ENCODE measurements at places on chromosomes 5 and 9.

DNA sequence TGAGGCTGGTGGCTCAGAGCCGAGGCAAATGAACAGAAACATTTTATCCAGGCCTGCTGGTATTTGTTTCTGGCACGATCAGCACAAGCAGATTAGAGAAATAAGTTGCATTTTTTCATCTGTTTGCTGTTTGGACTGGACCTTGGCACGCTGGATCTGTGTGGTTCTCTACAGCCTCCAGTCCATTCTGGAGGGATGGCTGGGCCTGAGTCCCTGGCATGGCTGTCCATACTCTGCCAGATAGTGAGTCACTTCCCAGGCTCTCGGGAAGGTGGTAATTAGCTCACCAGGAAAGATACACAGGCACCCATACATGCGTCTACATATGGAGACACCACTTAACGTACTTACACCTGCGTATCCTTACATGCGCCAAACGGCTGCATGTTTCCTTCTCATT is 78.6 kb downstream of the SPRY4 start:
- no peak for DNase-seq

- DNase-seq, result no peak
These were observed 74.6 kb upstream of the PLPP1 start for GRCh38 chr5:55609413-55609812.

- DNase-seq, result no peak
These were observed 52.1 kb downstream of the CTNND2 start for GRCh38 chr5:11851965-11852716.

DNA sequence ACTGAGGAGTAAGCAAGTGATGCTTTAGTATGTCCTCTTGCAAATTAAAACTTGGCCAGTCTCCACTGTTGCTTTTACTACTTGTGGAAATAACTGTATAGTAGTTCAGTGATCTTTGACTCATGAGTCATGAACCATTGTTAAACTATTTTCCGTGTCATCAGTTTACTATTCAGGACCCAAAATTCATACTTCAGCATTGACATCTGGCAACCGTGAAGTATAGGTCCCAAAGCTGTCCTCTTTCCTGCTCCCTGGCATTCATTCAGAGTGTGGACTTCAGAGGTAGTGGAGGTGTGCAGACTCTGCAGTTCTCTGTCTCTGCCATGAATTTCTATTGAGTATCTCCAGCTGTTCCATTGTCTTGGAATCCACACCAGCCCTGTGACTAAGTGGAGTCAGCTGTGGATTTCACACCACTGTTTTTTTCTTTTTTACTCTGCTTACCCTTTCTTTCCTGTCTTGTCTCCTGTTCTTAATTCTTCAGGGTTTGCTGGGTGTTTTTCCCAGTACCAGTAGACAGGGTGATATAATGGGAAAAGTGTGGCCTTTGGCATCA is 7.5 kb downstream of the TDRD7 start:
- DNase-seq, result no peak

DNA sequence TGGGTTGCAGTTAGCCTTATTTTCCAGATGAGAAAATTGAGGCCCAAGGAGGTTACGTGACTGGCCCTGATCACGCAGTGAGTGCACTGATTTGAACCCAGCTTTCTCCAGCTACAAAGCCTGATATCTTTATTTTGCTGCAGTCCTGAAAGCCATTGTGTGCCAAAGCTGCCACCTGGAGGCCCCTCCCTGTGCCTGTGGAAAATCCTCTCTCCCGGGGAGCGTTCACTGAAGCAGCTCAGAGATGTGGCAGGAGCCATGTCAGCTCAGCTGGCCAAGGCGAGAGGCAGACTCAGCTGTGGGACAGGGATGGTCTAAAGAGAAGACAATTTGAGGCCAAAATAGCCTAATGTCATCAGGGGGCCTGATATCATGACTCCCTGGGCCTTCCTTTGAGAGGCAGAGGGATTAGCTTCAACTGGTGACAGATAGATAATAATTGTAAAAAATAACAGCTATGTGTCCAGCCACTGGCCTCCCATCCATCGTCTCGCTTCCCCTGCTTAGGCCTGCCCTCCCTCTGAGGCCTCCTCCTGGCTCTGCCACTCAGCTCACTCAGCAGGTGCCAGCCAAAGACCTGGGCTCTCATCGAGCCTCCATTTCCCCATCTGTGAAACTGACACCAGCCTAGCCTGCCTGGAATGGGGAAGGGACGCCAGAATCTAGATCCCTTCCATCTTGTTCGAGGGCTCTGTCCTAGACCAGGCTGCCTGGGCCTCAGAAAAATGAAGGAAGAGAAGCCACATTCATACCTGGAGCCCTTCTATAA is 74.3 kb upstream of the GGTA1 start:
- DNase-seq, result no peak

GRCh38 chr5:151534350-151534749 is 56.8 kb downstream of the FAT2 start:
- no peak for DNase-seq

- DNase-seq, result no peak
These were observed 103.7 kb downstream of the ARHGAP26 start for GRCh38 chr5:142873831-142874230.

DNA sequence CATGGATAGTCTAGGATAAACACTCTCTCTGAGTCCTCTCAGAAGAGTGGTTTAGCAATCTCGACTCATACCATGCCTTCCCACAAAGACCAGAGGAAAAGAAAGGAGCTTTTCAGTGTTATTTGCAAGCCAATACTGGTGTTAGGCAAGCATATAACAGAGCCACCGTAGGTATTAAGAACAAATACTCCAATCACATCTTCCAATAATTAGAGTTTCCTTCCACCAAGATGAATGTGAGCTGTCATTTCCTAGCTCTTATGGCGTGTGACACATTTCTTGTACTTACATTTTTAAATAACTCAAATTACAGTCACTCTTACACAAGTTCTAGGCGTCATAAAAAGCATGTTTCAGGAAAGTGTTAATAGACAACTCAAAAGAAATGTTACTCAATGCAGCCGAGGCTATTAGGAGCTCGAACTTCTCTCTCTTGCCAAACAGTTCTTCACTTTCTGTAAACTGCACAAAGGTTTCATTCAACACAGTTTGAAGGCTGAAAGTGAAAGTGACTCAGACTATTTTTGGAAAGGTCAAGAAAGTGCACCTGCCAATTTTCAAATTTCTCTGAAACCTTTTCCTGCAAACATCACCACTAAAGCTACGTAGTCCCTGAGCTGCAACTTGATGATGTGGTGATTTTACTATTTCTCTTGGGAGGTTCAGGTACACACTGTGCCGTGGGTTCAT is 153.8 kb downstream of the AUH start:
- no peak for DNase-seq

- no peak for DNase-seq
These were observed 69.1 kb downstream of the ZNF366 start for GRCh38 chr5:72438141-72438540.

DNA sequence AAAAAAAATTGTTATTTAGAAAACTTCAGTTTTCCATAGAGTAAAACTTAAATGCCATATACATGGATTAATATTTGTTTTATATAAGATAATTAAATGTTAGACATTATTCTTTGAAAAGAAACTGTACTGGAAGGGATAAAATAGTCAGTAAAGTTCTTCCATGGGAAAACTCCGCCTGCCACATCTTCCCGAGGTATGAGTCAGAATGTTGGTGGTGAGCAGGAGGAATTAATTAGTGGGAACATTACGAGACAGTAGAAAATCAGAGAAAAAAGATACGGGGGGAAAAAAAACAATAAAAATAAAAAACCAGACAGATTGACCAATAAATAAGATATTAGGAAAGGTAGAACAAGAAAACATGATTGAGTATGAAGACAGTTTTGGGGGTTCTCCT is 930.3 kb upstream of the C9orf72 start:
- DNase-seq, result no peak

All from nucleus accumbens (tissue), 56 donors.